ENCODE measurements at places on chromosomes 13 and 19.

- no peaks in the 10 kb centered on the region for H3K4me1 ChIP-seq
- no peaks in the 10 kb centered on the region for H3K27me3 ChIP-seq
- DNase-seq, result no peak
- H3K27ac ChIP-seq, result no peak overlapping the region
- H3K4me3 ChIP-seq, result no peak overlapping the region
Observed at GRCh38 chr19:44990966-44991365, 10.3 kb upstream of the RELB start.

DNA sequence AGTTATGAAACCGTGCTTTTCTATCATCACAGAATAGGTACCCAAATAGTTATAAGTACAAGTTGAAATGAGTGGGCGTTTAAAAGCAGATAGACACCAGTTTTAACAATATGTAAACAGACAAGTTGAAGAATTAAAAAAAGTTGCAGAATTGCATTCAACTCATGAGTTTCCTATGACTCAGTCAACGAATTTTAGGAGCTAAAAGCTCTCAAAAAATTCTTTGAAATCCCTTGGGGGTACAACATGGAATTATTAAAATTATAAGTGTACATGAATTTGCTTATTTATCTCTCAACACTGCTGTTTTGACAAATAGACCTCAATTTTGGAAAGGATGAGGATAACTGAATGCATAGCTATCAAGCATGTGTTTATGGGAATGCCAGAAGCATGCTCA is 693.4 kb downstream of the PCDH9 start:
- H3K4me1 ChIP-seq, result no peaks in the 10 kb centered on the region
- H3K27ac ChIP-seq, result no peak overlapping the region
- H3K27me3 ChIP-seq, result no peaks in the 10 kb centered on the region
- no peak overlapping the region for H3K4me3 ChIP-seq
- H3K36me3 ChIP-seq, result no peaks in the 10 kb centered on the region
- no peak for DNase-seq

DNA sequence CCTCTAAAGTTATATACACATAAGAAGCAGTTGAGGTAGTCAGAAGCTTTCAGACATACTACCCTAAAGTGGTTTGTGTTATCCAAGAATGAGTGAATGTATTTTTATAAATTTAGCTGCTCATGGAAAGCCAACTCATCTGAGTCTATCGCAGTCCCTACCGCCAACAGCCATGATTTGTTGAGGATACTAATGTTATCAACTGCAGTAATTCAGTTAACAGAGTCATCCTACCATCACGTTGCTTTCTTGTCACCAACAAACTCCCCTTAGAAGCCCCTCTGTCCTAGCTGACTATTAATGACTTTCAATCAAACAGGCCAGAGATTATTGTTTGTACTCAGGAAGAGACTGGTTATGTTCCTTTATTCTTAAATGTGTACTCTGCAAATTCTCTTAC is 169.9 kb downstream of the DCT start:
- no peak overlapping the region for H3K27ac ChIP-seq
- no peak for DNase-seq
- H3K4me3 ChIP-seq, result no peak overlapping the region
- no peaks in the 10 kb centered on the region for H3K36me3 ChIP-seq

- H3K4me1 ChIP-seq, result no peaks in the 10 kb centered on the region
- H3K27ac ChIP-seq, result no peak overlapping the region
Observed at GRCh38 chr13:21123956-21124355, 52.4 kb downstream of the SKA3 start.

DNA sequence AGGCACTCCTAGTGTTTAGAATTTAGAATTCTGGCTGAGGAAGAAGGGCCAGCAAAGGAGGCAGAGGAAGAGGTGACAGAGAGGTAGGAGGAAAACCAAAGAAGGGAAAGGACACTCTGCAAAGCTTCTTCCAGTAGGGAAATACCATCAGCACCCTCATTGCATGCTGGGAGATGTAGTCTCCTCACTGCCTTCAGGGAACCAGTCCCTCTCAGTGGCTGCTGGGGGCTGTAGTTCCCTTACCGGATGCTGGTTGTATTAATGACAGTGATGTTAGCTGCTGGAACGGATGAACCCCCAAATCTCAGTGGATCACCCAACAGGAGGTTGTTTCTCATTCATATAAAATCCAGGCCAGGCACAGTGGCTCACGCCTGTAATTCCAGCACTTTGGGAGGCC is 10.1 kb downstream of the GRIN2D start:
- no peak overlapping the region for H3K4me3 ChIP-seq
- H3K36me3 ChIP-seq, result no peaks in the 10 kb centered on the region
- H3K27ac ChIP-seq, result no peak overlapping the region
- no peaks in the 10 kb centered on the region for H3K27me3 ChIP-seq
- peak; percentile 69 for DNase-seq

DNA sequence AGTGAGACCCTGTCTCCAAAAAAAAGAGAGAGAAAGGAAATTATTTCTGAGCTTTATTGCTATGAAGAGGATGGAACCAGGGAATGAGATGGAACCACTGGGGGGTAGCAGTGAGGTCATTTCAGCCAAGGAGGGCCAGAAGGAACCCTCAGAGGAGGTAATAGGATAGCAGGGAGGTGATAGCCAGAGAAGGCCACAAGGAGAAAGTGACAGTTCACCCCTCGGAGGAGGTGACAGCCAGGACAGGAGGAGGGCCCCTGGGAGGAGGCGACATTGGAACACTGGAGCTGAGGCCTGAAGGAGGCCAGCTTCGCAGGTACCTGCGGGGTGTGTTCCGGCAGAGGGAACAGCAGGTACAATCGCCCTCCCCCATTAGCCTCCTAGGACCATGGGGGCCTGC is 675 bp upstream of the PGPEP1 start:
- H3K27me3 ChIP-seq, result no peaks in the 10 kb centered on the region
- no peak for DNase-seq
- H3K36me3 ChIP-seq, result no peaks in the 10 kb centered on the region
- peak overlapping the region; percentile 63 for H3K27ac ChIP-seq
- no peaks in the 10 kb centered on the region for H3K4me1 ChIP-seq
- H3K4me3 ChIP-seq, result peak overlapping the region; percentile 78

DNA sequence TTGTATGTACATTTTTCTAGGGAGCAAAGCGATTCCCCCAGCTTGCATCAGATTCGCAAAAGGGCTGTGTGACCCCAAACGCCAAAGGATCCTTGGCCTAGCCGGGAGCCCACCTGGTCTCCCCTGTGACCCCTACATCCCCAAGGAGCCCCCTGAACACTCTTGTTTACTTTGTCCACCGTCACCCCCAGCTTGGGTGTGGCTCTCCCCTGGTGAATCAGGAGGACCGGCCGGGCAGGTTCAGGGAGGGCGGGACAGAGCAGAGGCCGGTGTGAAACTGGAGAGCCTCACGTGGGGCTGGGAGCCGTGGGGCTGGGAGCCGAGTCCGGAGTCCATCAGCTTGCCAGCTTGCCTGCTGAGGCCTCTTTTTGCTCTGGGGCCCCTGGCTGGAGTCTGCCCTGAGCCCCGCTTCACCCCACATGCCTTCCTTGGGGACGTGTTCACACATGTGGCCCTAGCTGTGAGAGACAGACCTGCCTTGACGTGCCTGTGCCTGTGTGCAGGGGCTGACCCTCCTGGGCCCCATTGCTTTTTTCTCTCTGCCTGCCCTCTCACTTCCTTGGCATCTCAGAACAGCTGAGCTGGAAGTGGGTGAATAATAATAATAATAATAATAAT is 2.0 kb downstream of the ITPKC start:
- no peaks in the 10 kb centered on the region for H3K27me3 ChIP-seq
- peak; percentile 74 for DNase-seq
- peak overlapping the region; percentile 95 for H3K27ac ChIP-seq
- peaks cover 5% of the 10 kb centered on the region for H3K36me3 ChIP-seq

DNA sequence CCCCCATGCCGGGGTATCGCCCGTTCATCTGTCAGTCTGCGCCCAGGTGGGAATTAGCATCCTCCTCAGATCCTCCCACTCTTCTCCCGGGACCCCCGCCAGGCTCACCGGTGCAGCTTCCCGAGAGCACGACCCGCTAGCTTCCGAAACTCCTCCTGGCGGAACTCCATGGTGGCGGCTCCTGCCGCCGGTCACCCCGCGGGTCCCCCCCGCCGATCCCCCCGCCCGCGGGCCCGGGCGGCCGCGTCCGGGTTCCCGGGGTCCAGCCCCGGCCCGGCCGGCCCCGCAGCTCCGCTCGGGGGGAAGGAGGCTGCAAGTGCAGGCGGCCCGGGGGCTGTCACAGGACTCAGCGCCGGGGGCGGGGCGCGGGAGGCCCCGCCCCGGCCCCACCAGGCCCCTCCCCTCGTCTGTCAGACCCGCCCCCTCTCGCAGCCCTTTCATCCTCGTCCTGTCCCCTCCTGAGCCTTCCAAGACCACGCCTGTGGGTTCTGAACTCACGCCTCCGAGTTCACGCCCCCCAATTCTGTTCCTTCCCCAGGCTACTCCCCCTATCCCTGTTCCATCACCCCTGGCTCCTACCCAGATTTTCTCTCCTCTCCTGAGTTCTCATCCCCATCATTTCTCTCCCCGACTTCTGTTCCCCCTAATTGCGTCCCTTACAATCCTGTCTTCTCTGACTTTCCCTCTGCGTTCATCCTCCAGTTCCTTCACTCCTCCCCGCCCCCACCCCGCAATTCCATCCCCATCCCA is at the start of gene SLC17A7:
SLC17A7 (minus strand) TSS at position 318 of the 750 bp plus-strand sequence; CDS start at position 170, 148 bp downstream.
- H3K27ac ChIP-seq, result no peak within 1 kb of the TSS
- H3K4me1 ChIP-seq, result no peaks in the 10 kb centered on the region
- DNase-seq, result no peak
- no peak within 1 kb of the TSS for H3K4me3 ChIP-seq

GRCh38 chr19:33690378-33691029 is 68.8 kb downstream of the CHST8 start:
- H3K27ac ChIP-seq, result no peak overlapping the region
- H3K4me3 ChIP-seq, result no peak overlapping the region
- no peaks in the 10 kb centered on the region for H3K4me1 ChIP-seq
- DNase-seq, result no peak
- H3K27me3 ChIP-seq, result peaks cover under 1% of the 10 kb centered on the region

DNA sequence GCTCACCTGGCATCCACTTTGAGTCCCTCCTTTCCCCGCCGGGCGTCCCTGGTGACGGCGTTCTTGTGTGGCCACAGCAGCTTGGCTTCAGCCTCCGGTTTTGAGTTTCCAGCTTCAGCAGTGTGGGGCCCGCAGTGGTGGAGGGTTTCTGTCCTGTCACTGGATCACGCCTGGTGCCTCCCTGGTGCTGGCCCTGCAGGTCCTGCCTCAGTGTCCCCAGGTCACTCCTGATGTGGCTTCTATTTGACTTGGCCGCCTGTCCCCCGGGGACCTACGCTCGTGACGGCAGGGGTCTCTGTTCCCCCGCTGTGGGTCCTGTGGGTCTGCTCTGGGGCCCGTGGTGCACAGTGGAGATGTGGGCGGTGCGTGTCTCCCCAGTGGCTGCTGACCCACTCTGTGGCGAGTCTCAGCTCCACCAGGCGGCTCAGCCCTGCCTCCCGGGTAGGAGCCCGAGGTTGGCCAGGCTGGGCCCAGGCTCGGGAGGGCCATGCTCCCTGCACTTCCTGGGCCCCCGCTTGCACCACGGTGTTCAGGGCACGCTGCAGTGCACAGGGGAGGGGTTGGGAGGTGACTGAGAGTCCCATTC is 1.9 kb downstream of the ATP4B start:
- H3K4me3 ChIP-seq, result no peak overlapping the region
- H3K4me1 ChIP-seq, result no peaks in the 10 kb centered on the region
- no peak overlapping the region for H3K27ac ChIP-seq
- DNase-seq, result peak; percentile 73
- no peaks in the 10 kb centered on the region for H3K36me3 ChIP-seq
- H3K27me3 ChIP-seq, result no peaks in the 10 kb centered on the region

DNA sequence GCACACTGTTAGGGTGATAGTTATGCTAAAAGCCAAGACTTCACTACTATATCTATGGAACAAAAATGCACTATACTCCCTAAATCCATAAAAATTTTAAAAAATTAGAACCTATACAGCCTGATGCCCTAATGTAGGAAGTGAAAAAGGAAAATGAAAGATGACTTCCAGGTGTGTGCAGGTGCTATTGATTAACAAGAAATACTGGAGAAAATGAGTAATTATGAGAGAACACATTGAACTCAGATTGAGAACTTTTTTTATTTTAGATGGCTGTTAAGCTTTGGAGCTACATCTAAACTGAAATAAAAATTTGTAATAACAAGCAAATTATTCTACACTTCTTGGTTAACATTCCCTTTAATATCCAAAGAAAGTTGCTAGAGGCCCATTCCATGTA is 1015.7 kb downstream of the PCDH9 start:
- no peak for DNase-seq
- no peak overlapping the region for H3K27ac ChIP-seq
- H3K27me3 ChIP-seq, result no peaks in the 10 kb centered on the region
- no peaks in the 10 kb centered on the region for H3K4me1 ChIP-seq
- H3K4me3 ChIP-seq, result no peak overlapping the region

GRCh38 chr13:84265257-84265764 is 383.0 kb upstream of the SLITRK1 start:
- no peak for DNase-seq
- no peaks in the 10 kb centered on the region for H3K36me3 ChIP-seq
- H3K27ac ChIP-seq, result no peak overlapping the region

- DNase-seq, result peak; percentile 26
- H3K4me1 ChIP-seq, result peaks cover 15% of the 10 kb centered on the region
- H3K4me3 ChIP-seq, result no peak overlapping the region
- H3K36me3 ChIP-seq, result no peaks in the 10 kb centered on the region
Observed at GRCh38 chr19:4987256-4987655, 18.3 kb downstream of the KDM4B start.

- no peaks in the 10 kb centered on the region for H3K27me3 ChIP-seq
- no peaks in the 10 kb centered on the region for H3K4me1 ChIP-seq
- no peaks in the 10 kb centered on the region for H3K36me3 ChIP-seq
- no peak overlapping the region for H3K4me3 ChIP-seq
- no peak overlapping the region for H3K27ac ChIP-seq
- DNase-seq, result no peak
Observed at GRCh38 chr13:113788413-113789135, 29.5 kb downstream of the TMEM255B start.

DNA sequence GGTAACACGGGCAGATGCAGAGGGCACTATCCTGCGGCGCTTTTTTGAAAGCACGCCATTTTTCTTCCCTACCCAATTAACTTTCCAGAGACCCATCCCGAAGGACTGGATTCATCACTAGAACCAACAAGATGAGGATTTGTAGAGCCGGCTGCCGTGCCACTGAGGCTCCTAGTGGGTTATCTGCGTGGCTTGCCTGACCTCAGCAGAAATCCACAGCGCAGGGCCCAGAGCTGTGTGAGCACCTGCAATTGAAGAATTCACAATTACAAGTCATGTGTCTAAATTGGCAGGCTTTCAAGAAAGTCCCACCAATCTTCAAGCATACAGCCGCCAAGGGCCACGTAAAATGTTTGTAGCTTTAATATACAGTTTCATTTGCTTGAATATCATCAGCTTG is 75.5 kb downstream of the ALOX5AP start:
- no peak for DNase-seq
- peaks cover 6% of the 10 kb centered on the region for H3K4me1 ChIP-seq
- H3K27me3 ChIP-seq, result no peaks in the 10 kb centered on the region
- H3K27ac ChIP-seq, result no peak overlapping the region
- no peaks in the 10 kb centered on the region for H3K36me3 ChIP-seq
- no peak overlapping the region for H3K4me3 ChIP-seq
